Testis (tissue), 5 donors: ENCODE measurements at places on chromosomes 4 and X. TPM values are rescaled to one million over a fixed set of nuclear protein-coding genes. Genes with fewer than 3 reads are reported as not detected.

Gene PNMA6F
- total RNA-seq, result 1.2 TPM

Gene ADAMTS3
- total RNA-seq, result 5.3 TPM

Gene GLRB
- 2.4 TPM for total RNA-seq

Gene STPG2
- total RNA-seq, result 2.7 TPM

Gene CD40LG
- total RNA-seq, result not detected

Gene ERCC6L
- 1.6 TPM for total RNA-seq

Gene MSANTD1
- total RNA-seq, result 10.3 TPM

Gene FAM9B
- total RNA-seq, result 4.7 TPM

Gene HTR2C
- 0.12 TPM for total RNA-seq

Gene CFI
- 4.3 TPM for total RNA-seq

Gene FAM53A
- 60.8 TPM for total RNA-seq

Gene TCEAL2
- 52.0 TPM for total RNA-seq

Gene MSX1
- 0.99 TPM for total RNA-seq

Gene TRPC3
- total RNA-seq, result 3.7 TPM

Gene SGMS2
- total RNA-seq, result 22.2 TPM

Gene IL1RAPL2
- 1.3 TPM for total RNA-seq

Gene NSG1
- 67.2 TPM for total RNA-seq

Gene CT55
- 4.4 TPM for total RNA-seq

Gene RIBC1
- total RNA-seq, result 20.3 TPM

Gene MBNL3
- 319 TPM for total RNA-seq

Gene SLC49A3
- total RNA-seq, result 7.3 TPM

Gene TMSB15A
- total RNA-seq, result 9.2 TPM
